ENCODE measurements at places on chromosomes 12 and 14.

GRCh38 chr14:59318908-59319307, 130.4 kb downstream of the DAAM1 start:
- no peak for DNase-seq

DNA sequence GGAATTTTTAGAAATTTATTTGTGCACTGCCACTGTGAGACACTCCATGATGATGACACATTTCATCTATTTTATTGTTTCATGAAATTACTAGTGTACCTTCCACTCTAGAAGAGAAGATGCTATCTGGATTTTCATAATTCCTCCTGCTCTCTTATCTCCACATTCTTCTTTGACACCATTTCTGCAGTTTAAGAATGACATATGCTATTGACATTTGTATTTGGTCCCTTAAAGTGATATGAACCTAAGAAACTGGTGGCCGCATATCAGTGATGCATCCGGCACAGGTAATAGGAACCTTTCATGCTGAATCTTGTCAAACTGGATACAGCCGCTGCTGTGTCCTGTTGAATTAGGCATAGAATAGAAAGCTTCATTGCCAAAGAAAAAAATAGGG, 696.3 kb downstream of the TMEM121 start:
- no peak for DNase-seq

DNA sequence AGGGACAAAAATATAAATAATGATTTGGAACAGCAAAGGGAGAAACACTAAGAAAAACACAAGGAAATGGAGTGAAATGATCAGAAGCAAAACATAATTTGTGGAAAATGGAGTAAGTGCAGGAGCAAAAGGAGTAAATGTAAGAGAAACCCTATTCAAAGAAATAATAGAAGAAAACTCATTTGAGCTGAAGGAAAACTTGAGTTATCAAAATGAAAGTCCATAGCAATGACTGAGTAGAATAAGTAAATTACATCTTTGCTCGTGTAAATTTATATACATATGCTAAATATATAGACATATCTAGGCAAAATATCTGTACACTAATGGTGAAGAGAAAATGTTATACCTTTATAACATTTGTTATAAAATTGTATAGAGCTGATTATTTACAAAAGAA, 194.0 kb downstream of the FOXA1 start:
- DNase-seq = no peak

- DNase-seq = peak; percentile 5
Observed at GRCh38 chr12:77796775-77797174, 33.9 kb upstream of the NAV3 start.

GRCh38 chr12:79333144-79333543, 357.6 kb downstream of the PAWR start:
- no peak for DNase-seq

- DNase-seq = no peak
Observed at GRCh38 chr14:101932673-101933072, 31.7 kb upstream of the DYNC1H1 start.

GRCh38 chr12:123765504-123766035, 3.5 kb downstream of the DNAH10 start:
- DNase-seq = no peak

DNA sequence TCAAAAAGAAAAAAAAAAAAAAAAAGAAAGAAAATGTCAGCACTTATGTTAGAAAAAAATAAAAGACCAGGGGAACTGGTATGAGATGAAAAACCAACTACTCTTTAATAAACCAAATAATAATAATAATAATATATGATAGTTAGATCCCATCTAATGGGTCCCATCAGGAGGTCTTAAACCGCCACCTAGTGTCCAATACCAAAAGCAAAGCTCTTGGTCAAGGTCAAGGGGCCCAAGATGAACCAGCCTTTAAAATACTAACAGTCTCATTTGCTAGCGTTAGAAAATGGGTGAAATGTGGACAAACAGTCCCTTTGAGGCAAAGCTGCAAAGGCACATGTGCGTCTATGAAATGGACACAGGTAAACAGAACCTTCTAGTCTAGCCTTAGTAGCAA, 12.3 kb downstream of the BRAP start:
- peak; percentile 14 for DNase-seq

DNA sequence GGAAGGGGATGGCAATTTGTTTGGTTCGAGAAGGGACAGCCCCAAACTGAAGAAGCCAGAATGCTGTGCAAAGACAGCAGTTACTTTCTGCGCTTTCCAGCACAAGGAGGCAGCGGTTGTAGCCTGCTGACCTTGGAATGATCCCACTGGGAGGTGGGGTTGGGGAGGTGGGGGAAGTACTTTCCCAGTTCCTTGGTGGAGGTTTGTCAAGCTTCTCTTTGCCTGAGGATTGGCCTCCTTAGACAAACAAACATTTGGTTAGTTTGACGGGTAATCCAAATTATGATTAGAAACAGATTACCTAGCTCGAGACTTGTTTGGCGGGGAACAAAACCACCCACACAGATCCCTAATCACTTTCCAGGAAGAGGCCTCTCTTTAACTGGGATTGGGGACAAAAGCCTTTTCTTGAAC, 79.1 kb upstream of the EGLN3 start:
- no peak for DNase-seq

DNA sequence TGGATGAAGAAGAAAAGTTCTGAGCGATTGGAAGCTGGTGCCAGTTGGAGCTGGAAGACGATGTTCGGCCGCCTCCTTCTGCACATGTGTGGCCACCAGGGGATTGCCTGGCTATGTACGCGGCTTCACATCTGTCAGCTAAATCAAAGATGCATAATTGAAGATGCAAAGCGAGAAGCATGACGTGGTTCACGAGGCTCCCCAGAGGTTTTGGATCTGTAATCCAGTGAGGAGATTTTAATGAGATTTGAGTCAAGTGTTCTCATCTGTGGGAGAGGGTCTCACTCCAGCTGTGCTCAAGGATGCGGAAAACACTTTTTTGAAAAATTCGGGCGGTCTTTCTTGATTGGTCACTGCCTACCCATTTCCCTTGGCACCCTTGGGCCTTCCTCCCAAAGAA, 94.6 kb downstream of the PAX9 start:
- no peak for DNase-seq

GRCh38 chr14:63203618-63204406, 431 bp upstream of the RHOJ start:
- DNase-seq = peak; percentile 58

- no peak for DNase-seq
Observed at GRCh38 chr12:111170543-111170942, 198.4 kb downstream of the PHETA1 start.
